ENCODE measurements at places on chromosomes 4 and X.

DNA sequence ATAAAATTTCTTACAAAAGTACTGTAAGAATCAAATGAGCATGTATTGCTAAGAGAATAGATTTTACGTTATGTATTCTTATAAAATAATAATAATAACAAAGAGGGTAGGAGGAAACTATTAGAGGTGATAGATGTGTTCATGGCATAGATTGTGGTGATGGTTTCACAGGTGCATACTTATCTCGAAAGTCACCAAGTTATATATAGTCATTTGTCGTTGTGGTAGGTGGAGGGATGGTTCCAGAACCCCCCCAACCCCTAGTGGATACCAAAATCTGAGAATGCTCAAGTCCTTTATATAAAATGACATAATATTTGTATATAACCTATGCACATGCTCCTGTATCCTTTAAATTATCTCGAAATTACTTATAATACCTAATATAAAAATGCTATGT lies 36.7 kb upstream of the H2AZ1 start:
- no peaks in the 10 kb centered on the region for H3K4me1 ChIP-seq
- no peak overlapping the region for H3K27ac ChIP-seq
- DNase-seq, result no peak
- H3K27me3 ChIP-seq, result no peaks in the 10 kb centered on the region

DNA sequence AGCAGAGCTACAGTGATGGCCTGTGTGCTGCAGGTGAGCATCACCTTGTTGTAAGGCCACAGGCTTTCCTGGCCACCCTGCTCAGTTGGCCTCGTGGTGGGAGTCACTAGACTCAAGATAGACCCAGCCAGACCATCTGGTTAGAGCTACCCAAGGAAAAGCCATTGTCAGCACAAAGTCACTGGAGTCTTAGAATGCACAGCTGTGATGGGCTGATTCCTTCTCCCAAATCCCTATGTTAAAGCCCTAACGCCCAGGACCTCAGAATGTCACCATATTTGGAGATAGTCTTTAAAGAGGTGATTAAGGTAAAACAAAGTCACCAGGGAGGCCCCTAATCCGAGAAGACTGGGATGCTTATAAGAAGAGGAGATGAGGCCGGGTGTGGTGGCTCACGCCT lies 173.4 kb downstream of the DHRSX start:
- H3K4me3 ChIP-seq, result no peak overlapping the region
- no peaks in the 10 kb centered on the region for H3K4me1 ChIP-seq
- no peaks in the 10 kb centered on the region for H3K36me3 ChIP-seq
- H3K27ac ChIP-seq, result no peak overlapping the region
- H3K27me3 ChIP-seq, result no peaks in the 10 kb centered on the region

DNA sequence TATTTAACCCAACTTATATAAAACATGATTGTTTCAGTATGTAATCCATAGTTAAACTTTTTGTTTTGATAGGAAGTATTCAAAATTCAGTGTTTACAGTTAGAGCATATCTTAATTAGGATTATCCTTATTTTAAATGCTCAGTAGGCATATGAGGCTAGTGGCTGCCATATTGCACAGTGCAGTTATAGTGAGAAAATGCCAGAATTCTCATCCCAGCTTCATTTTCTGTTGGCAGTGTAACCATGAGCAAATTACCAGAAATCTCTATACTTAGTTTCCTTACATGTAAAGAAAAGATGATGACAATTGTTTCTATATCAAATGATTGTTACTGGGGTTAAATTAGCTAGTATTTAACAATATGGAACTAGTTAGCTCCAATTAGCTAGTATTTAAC lies 265.8 kb downstream of the ARAP2 start:
- H3K27me3 ChIP-seq, result no peaks in the 10 kb centered on the region
- H3K4me1 ChIP-seq, result no peaks in the 10 kb centered on the region
- no peak overlapping the region for H3K4me3 ChIP-seq
- DNase-seq, result no peak
- H3K27ac ChIP-seq, result no peak overlapping the region
- H3K36me3 ChIP-seq, result no peaks in the 10 kb centered on the region

DNA sequence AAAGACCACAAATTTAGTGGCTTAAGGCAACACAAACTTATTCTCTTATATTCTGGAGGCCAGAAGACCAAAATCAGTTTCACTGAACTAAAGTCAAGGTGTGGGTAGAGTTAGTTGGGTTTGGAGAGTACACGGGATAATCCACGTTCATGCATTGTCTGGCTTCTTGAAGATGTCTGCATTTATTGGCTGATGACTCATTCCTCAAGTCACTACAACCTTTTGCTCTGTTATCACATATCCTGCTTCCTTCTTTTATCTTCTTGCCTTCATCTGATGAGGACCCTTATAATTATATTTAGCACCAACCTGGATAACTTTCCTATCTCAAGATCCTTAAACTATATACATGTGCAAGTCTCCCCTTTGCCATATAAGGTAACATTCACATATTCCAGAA lies 590.0 kb downstream of the FSTL5 start:
- no peak overlapping the region for H3K4me3 ChIP-seq
- no peak for DNase-seq
- no peak overlapping the region for H3K27ac ChIP-seq
- H3K27me3 ChIP-seq, result no peaks in the 10 kb centered on the region
- no peaks in the 10 kb centered on the region for H3K4me1 ChIP-seq

DNA sequence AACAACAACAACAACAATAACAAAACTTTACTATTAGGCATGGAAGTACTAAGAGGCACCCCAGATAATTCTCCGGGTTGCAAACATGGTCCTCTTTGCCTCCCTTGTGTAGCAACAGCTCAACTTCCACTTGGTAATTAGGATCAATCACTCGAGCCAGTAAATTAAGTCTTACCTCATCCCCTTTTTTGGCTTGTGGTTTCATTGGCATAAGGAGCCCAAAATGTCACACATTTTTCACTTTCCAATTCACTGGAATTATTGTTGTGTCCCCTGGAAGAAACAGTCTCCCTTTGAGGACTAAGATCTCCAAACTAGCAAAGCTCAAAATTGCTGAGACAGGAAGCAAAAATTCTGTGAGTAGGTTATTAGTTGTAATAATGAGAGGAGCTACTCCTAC lies 49.2 kb upstream of the HSD17B10 start:
- no peak overlapping the region for H3K4me3 ChIP-seq
- no peak overlapping the region for H3K27ac ChIP-seq
- no peak for DNase-seq
- H3K36me3 ChIP-seq, result no peaks in the 10 kb centered on the region
- H3K27me3 ChIP-seq, result no peaks in the 10 kb centered on the region
- H3K4me1 ChIP-seq, result no peaks in the 10 kb centered on the region

GRCh38 chr4:70752236-70752635 lies 30.5 kb downstream of the RUFY3 start:
- H3K27me3 ChIP-seq, result no peaks in the 10 kb centered on the region
- no peak overlapping the region for H3K4me3 ChIP-seq
- no peaks in the 10 kb centered on the region for H3K4me1 ChIP-seq
- no peak for DNase-seq
- no peaks in the 10 kb centered on the region for H3K36me3 ChIP-seq

DNA sequence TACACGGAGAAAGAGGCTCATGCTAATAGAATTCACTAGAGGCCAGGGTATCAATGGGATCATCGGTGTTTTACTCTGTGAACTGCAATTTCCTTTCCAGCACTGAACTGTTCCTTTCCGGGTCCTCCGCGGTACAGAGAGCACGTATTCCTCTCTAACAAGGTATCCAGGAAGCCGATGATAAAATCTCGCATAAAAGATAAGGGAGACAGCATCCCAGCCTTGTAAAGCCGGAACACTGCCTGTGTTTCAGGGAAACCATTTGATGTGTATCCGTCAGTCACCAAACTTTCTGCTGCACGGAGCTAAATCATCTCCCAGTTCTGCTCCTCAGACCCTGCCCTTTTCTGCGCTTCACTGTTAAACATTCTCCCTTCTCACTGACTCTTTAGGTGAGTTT lies 54.0 kb downstream of the ING2 start:
- no peak for DNase-seq
- no peak overlapping the region for H3K4me3 ChIP-seq
- no peaks in the 10 kb centered on the region for H3K4me1 ChIP-seq
- H3K27ac ChIP-seq, result no peak overlapping the region

GRCh38 chr4:8303485-8304281 lies 34.1 kb downstream of the HTRA3 start:
- no peaks in the 10 kb centered on the region for H3K27me3 ChIP-seq
- DNase-seq, result no peak
- no peak overlapping the region for H3K27ac ChIP-seq
- H3K36me3 ChIP-seq, result no peaks in the 10 kb centered on the region
- no peaks in the 10 kb centered on the region for H3K4me1 ChIP-seq

All from left lung (tissue), 14 donors.